GM19239 (cell line): ENCODE measurements at places on chromosomes 7 and 10.

DNA sequence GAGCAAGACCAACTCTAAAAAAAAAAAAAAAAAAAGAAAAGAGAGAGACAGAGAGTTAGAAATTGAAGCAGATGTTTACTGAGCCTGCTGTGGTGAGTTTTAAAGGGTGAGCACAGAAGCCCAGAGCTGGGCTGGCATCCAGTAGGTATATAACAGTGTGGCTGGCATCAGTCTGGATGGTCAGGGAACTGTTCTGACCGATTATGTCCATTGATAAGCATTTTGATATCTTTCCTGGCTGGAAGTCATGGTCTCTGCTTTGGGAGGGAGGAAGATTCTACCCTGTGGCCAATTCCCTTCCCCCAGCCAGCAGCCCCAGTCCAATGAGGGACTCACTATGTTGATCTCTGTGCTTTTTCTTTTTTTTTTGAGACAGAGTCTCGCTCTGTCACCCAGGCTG, 65.2 kb upstream of the PODXL start:
- DNase-seq, result no peak

GRCh38 chr7:142451817-142452216, 194.0 kb upstream of the PRSS58 start:
- no peak for DNase-seq

- DNase-seq, result no peak
Observed at GRCh38 chr7:84231157-84231556, 36.6 kb upstream of the SEMA3A start.

DNA sequence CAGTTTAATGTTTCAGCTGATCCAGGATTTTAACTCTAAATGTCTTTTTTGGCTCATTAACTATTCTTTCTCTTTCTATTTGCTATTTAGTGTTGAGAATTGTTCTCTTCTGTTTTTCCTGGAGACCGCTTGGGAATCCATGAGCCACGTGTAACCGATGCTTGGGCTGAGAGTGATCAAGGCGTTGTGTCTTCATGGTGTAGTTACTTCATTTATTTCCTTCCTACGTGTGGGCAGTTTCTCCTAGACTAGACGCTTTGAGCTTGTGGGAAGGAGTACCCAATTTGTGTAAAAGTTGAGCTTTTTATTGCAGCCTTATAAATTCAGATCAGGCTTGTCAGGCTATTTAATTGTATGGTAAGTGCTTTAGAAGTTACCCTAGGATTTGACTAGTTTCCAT, 2.9 kb downstream of the EIF3B start:
- no peak for DNase-seq

- no peak for DNase-seq
Observed at GRCh38 chr7:33706771-33707200, 198.6 kb upstream of the BMPER start.

GRCh38 chr7:76202666-76203030, 952 bp downstream of the SRRM3 start:
- no peak for DNase-seq

GRCh38 chr10:132659206-132660091, 121.9 kb downstream of the INPP5A start:
- DNase-seq, result no peak

GRCh38 chr10:73908853-73909539, 1.9 kb upstream of the PLAU start:
- DNase-seq, result peak; percentile 38

DNA sequence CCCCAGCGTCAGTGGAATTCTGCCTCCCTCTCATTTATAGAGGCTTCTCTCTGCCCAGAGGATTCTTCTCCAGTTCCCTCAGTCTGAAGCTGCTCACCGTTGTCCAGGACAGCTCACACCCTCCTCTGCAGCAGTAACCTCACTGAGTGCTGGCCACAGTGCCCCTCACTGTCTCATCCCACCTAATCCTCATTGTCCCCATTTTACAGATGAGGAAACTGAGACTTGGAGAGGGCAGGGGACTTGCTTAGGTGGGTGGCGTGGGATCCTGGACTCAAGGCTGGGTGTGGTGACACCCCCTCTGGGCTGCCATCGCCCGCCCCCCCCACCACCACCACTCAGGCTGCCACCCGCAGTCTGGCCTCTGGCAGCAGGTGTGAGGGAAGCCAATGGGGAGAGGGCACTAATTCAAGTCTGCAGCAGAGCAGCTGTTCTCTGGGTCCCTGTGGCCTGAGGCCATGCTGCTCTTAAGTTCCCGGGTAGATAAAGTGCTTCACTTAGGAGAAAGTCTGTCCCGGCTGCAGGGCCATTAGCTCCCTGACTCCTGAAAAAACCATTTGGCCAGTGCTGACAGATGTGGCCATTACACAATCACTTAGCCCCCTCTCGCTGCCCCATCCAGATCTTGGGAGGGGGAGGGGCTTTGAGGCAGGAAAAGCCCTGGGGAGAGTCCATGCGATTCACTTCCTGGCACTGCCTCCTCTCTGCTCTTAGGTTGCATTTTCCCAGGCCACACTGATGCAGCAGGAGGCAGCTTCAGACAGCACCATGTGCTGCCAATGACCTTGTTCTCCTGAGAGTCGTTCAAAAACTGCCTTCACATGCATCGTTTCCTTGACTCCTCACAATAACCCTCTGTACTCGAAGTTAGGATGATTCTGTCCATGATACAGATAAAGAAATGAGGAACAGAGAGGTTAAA, 36.3 kb downstream of the DRGX start:
- DNase-seq, result no peak

DNA sequence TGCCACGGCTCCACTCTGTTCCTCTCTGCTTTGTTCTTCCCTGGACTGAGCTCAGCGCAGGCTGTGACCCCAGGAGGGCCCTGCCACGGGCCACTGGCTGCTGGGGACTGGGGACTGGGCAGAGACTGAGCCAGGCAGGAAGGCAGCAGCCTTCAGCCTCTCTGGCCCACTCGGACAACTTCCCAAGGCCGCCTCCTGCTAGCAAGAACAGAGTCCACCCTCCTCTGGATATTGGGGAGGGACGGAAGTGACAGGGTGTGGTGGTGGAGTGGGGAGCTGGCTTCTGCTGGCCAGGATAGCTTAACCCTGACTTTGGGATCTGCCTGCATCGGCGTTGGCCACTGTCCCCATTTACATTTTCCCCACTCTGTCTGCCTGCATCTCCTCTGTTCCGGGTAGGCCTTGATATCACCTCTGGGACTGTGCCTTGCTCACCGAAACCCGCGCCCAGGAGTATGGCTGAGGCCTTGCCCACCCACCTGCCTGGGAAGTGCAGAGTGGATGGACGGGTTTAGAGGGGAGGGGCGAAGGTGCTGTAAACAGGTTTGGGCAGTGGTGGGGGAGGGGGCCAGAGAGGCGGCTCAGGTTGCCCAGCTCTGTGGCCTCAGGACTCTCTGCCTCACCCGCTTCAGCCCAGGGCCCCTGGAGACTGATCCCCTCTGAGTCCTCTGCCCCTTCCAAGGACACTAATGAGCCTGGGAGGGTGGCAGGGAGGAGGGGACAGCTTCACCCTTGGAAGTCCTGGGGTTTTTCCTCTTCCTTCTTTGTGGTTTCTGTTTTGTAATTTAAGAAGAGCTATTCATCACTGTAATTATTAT, 1.2 kb downstream of the CLDN4 start:
- DNase-seq, result no peak

DNA sequence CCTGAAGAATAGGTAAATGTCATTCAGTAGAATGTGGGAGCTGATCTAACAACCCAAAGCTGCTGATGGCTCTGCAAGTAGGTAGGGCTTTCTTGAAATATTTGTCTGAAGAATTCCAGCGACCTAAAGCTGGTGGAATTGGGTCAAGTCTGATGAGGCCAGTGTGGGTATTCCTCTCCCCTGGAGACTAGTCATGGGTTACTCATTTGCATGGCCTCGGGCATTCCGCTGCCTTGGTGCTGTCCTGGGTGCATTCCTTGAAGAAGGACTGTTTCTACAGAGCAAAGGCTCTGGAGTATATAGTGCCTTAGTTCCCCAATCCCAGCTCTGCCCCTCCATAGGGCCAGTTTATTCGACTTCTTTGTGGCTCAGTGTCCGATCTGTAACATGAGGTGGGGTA, 19.2 kb downstream of the PDK4 start:
- DNase-seq, result no peak

DNA sequence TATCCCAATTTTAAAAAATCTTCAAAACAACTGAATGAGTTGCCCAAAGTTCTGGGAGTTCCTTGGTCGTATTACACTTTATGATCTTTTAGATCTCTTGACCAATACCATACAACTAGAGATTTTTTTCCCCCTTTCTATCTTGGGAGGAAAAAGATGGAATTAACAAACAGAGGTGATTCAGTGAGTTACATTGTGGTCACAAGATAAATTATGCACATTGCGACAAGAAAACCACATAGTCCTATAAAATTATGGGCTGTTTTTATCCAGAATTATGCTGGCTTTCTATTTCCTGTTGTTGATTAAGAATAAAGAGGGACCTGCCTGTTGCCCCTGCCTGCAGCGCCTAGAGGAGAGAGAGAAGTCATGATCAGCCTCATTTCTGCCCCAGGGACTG, 8.2 kb upstream of the SGPL1 start:
- DNase-seq, result no peak

GRCh38 chr10:11138314-11139033, 120.8 kb downstream of the CELF2 start:
- no peak for DNase-seq

DNA sequence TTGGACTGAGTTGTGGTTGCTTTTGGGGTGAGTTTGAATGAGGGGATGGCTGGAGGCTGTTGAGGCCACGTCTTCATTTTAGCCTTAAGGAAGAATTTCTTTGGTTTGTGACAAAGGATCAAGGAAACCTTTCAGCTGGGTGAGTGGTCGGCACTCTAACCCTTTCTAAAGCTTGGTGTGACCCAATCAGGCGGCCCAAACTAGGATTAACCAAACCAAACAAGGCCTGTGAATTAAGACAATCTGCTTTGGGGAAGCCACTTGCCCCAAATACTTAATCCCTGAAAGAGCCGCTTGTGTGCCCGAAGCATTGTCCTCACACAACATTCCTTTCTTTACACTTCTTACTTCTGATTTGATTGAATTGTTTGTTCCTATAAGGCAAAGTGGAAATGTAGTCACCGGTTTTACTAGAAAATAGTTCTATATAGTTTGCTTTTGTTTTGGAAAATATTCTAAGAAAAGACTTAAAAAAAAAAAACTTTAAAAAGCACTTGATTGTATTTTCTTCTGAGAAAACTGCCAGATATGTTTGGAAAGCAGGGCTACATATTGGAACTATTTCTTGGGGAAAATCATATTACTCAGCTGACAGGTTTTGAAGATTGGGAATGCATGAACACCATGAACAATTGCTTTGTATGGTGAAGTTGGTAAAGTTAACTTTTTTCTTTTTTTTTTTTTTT, 272.4 kb upstream of the BMPER start:
- DNase-seq, result no peak

DNA sequence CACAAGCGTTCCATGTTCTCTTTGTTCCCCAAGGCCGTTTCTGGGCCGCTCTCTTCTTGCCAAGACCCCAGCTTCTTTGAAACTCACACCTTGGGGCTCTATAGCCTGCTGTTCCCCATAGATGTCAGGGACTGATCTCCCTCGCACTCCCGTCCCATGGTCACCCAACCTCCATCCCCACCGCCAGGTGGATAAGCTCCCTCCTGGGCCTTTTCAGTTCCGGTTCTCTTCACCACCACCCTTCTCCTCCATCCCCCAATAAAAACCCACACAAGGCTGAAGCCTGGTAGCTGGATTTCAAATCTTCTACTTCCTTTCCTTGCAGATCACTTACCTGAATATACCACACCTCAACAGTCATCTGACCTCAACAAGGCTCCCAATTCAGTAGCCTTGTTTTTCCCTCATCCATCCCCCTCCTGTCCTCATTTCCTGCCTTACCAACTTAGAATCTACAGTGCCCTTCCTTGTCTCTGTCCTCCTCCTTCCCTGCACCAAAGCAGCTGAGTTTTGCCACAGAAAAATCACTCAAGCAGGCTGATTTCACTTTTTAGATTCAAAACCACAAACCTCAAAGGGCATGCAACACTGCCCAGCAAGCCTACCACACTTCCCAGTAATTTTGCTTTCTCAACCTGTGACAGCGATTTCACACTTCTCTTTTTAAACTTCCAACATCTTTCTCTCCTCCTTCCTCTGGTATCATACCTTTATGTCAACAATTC, 7.7 kb downstream of the SLC37A3 start:
- DNase-seq, result peak; percentile 25

- DNase-seq, result no peak
Observed at GRCh38 chr7:8391353-8392062, 41.9 kb upstream of the NXPH1 start.

GRCh38 chr7:118182593-118183427, 1.2 kb upstream of the LSM8 start:
- no peak for DNase-seq

DNA sequence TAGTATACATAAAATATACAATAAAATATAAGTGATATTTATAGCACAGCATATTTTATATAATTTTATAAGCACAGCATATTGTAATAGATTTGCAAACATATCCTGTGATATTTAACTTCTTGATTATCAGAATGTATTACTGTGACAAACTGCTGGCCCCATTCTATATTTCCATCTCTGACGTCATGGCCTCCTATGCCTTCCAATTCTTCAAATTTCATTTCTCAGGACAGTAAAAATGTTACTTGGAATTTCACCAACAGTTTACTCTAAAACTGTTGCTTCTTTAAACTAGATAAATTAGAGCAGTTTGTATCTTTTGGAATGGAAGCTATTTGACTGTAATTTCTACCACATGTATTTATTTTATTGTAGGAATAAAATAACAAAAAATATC, 102.5 kb upstream of the SLC25A13 start:
- no peak for DNase-seq

DNA sequence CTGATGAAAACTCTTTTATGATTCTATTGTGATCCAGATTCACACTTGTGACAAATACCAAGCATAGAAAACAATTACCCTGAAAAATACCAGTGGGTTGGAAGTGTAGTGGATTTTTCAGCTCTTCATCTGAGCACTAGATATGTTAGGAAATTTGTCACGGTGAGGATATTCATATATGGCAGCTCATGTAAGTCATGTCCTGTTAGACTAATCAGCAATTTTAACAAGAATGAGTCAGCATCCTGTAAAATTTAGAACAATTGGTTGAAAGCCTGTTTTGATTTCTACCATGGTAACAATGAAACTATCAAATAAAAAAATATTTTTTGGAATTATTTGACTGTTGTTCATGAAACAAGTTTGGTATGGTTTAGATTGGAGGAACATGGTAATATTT, 334.3 kb downstream of the CACNA2D1 start:
- no peak for DNase-seq

DNA sequence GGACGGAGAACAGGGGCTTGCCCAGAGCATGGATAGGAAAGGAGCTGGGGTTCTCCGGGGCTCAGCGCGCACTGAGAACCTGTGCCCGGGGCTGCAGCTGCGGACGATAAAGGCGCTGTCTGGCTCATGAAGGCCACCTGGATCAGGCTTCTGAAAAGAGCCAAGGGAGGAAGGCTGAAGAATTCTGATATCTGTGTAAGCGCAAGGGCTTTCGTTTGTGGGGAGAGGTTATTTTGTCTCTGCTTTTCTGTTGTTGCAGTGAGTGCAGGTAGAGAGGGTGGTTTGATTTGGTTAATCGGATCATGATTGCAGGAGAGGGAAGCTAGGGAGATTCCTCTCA, 250.5 kb downstream of the NSUN6 start:
- DNase-seq, result no peak

DNA sequence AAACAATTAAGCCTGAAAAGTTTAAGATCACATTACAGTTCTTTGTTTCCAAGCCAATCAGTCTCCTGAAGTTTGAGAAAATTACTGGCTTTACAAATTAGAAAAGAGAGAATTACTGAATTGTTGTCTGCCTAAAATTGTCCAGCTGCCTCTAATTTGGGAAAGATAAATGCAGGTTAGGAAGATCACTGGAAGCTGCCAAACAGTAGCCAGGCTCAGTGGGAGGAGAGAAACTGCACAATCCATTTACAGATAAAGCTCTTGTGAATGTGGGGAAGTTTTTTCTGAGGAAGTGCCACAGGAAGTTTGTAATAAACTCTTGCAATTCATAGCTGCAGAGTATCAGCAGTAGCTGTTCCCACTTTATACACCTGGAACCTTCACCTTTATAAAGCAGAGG, 100.7 kb downstream of the IQUB start:
- no peak for DNase-seq
